ENCODE measurements at places on chromosomes 7 and 10.

GRCh38 chr7:126079581-126079980, 1150.0 kb upstream of the POT1 start:
- no peak for DNase-seq

DNA sequence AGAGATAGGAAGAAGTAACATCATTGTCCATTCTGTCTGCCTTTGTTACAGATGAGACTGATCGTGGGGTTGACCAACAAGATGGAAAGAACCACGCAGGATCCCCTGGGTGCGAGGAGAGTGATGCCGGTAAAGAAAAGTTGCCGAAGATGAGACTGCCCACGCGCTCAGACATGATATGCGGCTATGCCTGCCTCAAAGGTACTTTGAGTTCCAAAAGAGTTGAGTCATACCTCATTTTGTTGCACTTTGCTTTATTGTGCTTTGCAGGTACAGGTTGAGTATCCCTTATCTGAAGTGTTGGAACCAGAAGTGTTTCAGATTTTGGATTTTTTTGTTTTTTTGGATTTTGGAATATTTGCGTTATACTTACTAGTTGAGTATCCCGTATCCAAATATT, 12.2 kb upstream of the CLCN1 start:
- DNase-seq: no peak

DNA sequence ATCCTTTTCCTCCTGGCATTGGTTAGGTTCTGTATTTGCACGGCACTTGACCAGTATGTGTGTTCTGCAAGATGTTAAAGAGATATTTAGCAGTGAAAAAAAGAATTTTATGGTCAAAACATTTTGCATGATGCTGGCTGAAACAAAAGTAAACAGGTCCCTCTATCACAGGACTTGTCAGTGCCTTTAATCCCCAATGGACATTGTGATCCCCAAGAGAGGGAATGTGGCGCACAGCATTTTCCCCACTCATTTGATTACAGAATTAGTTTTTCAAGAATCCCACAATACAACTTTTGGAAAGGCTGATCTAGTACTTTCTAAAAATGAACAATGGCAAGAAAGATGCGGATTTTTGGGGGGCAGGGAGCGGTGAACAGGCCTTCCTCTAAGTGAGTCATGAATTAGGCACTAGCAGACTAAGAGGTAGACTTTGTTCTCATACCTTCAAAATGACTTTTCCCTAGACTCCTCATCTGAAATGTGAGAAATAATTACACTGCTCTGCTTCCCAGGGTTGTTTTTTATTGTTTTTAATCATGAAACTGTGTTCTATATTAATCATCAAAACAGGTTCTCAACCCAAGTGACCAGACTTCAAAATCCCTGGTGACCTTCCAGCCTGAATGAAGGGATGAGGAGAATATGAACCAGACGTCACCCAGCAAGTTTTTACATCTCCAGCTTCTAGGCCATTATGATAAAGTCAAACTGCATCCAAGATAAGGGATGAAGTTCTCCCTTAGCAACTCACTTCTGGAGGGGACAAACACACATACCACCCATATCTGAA, 8.6 kb downstream of the FBXW4 start:
- DNase-seq: no peak

GRCh38 chr7:125358551-125359167, 429.0 kb upstream of the POT1 start:
- no peak for DNase-seq

DNA sequence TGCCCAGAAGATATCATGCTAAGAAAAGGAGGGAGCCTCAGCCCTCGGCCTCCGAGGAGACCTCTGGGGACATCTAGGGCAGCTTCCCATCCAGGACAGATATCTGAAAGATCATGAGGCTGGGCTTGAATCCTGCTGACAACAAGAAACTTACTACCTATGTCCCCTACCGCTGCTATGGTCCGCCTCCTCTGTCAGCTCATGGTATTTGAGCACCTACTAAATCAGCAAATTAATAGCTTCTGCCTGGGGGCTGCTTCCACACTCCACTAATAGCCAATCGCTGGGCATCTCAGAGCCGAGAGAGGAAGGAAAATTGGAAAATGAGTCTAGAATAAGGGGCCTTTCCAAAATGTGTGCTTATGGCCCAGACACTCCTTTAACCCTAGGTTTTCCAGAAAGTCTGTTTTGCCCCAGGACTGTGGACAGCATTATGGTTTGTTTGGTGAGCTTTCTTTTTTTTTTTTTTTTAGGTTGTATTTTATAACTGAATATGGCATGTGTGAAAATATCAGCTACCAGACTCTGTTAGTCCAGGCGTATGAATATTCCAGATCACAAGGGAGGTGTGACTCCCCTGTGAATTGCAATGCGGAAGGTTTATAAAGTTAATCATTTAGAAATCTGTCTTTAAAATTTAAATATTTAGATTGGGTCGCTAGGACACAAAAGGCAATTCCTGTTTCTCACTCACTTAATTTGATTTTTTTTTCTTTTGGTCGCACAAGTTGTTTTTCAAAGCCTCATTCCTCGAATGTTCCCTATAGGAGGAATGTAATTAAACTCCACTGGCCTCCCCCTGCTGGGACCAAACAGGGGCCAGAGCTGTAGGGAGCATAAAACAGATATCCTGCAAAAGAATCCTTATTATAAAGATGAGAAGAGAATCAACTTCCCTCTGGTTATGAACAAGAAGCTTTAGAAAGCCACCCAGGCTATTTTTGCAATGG, 89.4 kb downstream of the PARP12 start:
- DNase-seq: no peak

DNA sequence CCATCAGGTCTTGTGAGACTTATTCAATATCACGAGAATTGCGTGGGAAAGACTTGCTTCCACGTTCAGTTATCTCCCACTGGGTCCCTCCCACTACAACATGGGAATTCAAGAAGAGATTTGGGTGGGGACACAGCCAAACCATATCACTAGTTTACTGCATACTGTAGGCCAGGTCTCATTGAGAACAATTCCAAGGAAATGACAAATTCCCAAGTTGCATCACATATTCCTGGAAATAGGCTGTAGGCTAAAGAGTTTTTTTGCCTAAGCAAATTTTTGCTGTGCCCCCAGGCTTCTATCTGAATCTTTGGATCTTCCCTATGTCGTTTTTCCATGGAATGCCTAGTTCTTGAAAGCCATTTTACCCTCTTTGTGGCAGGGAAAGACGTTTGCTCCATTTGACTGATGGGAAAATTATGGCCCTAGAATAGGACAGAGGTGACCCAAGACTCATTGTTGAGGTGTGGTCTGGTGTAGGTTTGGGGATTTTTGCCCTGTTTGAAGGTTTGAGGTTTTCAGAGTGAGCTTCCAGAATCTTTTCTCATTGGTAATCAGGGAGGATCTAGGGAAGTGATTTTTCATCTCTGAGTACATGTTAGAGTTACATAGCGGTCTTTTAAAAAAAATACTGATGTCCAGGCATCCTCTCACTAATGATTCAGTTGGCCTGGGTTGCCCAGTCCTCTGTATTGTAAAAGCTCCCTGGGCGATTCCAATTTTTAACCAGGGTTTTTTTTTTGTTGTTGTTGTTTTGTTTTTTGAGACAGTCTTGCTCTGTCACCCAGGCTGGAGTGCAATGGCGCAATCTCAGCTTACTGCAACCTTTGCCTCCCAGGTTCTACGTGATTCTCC, 44.4 kb downstream of the TACR2 start:
- DNase-seq: no peak

GRCh38 chr10:116892907-116893685, 43.8 kb downstream of the ENO4 start:
- DNase-seq: no peak

DNA sequence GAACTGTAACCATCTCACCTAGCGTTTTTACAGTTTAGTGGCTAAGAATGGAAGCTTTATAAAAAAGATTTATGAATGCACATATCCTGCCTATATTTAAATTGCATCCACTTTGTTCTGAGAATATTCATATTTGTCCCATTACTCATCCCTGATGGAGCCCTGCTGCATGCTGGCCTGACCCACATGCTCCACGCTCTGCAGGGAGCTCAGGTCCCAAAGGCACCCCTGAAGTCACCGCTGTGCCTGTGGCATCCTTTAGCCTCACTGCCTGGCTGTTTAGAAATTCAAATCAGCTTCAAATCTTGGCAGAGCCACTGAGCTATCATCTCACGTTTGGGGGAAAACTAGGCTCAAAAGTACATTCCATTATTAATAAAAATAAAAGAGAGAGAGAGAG, 24.4 kb downstream of the C10orf90 start:
- no peak for DNase-seq

DNA sequence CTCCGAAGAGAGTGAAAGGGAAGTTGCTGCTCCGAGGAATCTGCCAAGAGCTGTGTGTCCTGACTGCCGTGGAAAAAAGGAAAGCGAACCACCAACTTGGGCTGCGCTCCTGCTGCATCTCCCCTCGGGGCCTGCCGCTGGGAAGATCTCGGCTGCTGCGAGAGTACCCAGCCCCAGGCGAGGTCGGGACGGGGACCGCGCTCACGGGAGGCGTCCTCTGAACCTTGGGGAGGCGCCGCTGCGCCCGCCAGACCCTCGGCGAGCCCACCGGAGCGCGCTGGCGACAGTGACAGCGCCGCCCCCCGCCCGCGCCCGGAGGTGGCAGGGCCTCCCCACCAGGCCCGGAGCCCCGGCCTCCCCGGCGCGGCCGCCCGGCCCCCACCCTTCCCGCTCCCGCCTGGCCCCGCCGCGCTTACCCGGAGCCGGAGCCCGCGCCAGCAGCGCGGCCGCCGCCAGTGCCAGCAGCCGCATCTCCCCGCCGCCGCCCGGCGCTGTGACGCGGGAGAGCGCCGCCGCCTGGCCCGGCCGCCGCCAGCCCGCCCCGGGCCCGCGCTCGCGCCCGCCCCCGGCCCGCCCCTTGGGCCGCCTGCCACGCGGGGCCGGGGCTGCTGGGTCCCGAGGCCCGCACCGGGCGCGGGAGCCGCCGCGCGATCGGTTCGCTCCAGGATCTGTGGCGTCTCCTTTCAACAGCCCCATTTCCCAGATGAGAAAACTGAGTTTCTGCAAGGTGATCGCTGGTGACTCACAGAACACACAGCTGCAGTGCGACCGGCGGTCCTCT, at the start of gene VSTM4:
VSTM4 (minus strand) TSS at position 508 of the 781 bp plus-strand sequence; CDS start at position 471, 37 bp downstream.
- no peak for DNase-seq

DNA sequence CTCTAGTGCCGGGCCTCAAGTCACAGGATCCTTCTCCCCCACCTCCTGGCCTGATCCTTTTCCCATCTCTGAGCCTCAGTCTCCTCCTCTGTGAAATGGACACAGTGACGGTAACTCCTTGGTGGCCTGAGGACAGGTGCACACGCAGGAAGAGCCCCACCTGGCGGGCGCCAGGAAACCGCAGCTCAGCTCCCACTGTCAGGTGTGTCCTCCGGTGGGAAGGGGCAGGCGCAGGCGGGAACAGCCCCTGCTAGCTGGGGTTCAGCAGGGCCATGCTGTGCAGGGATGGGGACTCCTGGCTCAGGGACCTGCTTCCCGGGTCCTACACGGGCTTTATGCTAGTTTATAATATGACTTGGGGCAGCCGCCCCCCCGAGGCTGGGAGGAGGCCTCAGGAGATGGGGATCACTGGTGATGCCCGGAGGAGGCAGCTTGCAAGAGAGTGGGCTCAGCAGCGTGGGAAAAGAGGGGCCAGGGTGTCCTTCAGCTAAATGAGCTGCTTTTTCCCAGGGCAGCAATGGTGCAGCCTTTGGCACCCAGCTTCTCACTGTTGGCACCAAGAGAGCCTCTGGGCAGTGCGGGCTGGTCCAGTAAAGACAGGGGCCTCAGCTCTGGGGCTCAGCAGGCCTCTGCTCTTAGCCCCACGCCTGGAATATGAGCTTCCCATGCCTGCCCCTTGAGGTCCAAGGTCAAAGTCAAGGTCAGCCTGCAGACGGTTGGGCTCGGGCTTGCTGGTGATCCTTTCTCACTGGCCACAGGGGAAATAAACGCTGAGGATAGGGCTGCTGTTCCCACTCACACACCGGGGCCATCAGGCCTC, 68.0 kb upstream of the FAM20C start:
- DNase-seq: no peak

- no peak for DNase-seq
These were observed 8.0 kb downstream of the OR9A2 start for GRCh38 chr7:143018931-143019330.

- DNase-seq: no peak
These were observed 46.7 kb upstream of the FAM3C start for GRCh38 chr7:121442845-121443244.

DNA sequence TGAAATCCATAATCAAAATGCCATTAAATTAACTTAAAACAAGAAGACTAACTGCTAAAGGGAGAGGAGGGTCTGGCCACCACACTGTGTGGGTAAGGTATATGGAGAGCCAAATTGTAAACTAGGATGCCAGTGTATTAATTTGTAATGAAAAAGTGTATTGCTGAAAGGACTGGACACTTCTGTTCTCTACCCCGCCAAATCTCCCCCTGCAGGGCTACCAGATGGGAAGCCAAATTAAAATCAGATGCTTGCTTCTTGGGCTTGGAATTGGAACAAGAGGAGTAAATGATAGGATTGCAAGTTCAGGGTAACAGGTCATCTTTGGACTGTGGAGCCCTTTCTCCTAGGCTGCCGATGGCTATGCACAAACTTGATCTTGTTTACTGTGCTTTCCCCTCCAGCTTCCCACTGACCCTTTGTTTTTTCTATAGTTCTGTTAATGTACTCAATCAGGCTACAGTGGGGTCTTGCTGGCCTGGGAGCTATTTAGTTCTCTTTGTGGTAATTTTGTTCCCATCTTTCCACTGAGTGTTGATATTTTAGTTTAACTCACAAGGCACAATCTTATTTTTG, 932.1 kb upstream of the C7orf33 start:
- DNase-seq: no peak

- DNase-seq: no peak
These were observed 13.0 kb upstream of the KCNIP2 start for GRCh38 chr10:101856626-101857025.

- no peak for DNase-seq
These were observed 31.3 kb upstream of the ITGA8 start for GRCh38 chr10:15751046-15751445.

DNA sequence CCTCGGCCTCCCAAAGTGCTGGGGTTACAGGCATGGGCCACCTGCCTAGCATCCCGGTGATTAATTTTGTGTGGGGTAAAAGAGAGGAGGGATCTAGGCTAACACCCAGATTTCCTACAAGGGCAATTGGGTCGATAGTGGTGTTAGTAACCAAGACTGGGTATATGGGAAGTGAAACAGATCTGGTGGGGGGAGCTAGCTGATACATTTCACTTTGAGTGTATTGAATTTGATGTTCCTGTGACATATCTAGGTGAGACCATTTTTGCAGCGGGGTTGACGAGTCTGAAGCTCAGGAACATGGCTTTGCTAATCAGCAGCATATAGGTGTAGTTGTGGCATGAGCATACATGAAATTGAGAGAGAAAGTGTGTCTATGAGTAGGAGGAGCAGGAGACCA, 12.0 kb downstream of the CLCN1 start:
- DNase-seq: no peak

DNA sequence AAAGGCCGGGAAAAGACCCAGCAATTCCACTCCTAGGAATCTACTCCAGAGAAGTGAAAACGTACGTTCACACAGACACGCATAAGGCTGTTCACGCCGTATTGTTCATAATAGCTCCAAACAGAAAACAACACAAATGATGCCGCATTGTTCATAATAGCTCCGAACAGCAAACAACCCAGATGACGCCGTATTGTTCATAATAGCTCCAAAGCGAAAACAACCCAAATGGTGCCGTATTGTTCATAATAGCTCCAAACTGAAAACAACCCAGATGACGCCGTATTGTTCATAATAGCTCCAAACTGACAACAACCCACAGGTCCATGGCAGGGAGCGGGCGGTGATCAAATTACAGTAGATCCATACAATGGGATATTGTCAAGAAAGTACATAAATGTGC, 85.2 kb upstream of the DNAAF5 start:
- DNase-seq: no peak

- DNase-seq: no peak
These were observed 312.8 kb downstream of the LRMDA start for GRCh38 chr10:75744261-75744660.

Data from Kasumi-1 (cell line).